ENCODE measurements at places on chromosomes 3 and 15.

GRCh38 chr15:65258375-65259262 lies 28.1 kb downstream of the PARP16 start:
- DNase-seq, result no peak

DNA sequence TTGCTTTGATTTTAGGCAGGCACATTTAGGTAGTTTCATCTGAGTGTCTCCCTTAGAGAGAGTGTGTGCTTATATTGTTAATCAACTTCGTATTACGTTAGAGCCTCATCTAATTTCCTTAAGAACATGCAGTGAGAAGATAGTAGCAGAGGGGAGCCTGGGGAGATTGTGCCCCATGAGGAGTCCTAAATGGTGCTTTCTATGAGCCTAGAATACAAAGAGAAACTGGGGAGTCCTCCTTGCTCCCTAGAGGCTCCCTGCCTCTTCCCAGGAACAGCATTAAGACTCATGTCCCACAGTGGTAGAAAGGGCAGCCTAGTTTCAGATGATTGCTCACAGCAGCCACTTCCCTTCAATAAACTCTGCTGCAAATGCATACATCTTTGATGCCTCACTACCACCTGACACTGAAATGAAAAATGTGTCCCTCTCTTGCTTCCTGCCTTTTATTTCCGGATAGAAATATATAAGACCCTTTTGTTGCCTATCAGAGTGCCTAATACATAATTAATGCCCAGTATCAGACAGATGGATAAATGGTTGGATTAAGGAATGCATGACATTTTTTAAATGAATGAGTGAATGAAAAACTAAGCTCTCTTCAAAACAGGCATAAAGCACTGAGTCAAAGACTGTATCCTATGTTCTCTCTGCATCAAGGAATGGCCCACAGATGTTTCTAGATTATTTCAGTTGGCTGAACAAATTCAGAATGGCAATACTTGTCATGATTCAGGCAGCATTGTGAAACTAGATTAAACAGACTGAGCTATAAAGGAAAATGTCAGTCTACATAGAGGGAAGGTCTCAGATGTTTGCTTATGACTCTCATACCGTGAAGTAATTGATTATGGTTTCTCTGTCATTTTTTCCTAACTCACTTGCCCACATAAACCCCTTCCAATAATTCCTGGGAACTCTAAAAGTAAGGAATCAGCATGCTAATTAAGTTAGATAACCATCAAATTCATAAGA lies 362.1 kb downstream of the LRRC3B start:
- DNase-seq, result no peak

GRCh38 chr15:22958487-22959280 lies 21.5 kb downstream of the CYFIP1 start:
- no peak for DNase-seq

DNA sequence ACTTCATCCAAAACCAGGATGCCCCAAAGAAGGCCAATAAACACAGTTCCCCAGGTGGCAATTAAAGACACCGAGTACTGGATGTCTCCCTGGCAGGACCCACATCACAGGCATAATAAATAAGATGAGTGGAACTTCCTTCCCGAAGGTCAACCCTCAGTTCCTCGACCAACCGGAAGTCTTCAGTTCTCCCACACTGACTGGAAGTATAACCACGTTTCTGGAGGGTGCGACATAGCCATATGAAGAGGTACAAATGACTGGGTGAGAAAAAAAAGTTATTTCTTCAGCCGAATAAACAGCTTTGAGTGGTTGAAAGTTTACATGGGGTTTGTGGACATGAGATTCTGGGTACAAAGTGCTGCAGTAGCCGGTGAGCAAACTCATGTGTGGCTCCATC lies 34.6 kb upstream of the MUC13 start:
- DNase-seq, result no peak

- no peak for DNase-seq
These were observed 2.9 kb downstream of the SEMA3F start for GRCh38 chr3:50157827-50158529.
